ENCODE measurements at places on chromosomes 5 and 9.

- DNase-seq: no peak
These were observed 60.3 kb downstream of the S1PR3 start for GRCh38 chr9:89051421-89052025.

DNA sequence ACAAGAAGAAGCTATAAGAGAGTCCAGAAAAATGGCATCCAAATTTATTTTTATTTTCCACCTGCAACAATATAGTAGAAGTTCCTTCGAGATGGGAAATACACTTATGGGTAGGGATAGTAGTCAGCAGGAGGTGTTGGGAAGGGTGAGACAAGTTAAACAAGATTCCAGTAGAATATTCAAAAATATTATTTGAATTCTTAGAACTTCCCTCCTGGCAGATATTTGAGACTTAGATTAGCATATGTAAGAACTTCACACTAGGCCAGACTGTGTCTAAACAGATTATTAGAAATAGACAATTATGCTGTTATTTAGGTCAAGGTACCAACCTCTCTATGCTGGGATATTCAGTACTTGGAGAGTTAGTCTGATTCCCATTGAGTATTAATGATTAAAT lies 108.7 kb downstream of the PLK2 start:
- no peak for DNase-seq

DNA sequence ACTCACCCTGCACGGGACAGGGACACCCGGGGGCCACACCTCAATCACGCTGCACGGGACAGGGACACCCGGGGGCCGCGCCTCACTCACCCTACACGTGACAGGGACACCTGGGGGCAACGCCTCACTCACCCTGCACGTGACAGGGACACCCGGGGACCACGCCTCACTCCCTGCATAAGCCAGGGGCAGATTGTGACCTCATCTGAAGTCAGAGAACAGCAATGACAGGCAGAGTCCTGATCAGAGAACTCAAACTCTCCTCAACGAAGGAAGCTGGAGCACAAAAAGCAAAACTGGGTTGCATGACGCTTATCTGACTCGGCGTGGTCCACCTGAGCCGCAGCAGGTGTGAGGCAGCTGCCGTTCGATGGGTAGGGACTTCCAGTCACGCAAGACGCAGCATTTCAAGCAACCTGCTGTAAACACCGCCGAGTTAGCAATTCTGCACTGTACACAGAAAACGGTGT lies 3.2 kb downstream of the TERT start:
- no peak for DNase-seq

- DNase-seq: no peak
These were observed 100.5 kb downstream of the PSAT1 start for GRCh38 chr9:78397454-78397853.

GRCh38 chr5:86570427-86571083 lies 47.2 kb upstream of the COX7C start:
- DNase-seq: no peak

- DNase-seq: no peak
These were observed 473.6 kb downstream of the KCTD16 start for GRCh38 chr5:144644317-144644716.

DNA sequence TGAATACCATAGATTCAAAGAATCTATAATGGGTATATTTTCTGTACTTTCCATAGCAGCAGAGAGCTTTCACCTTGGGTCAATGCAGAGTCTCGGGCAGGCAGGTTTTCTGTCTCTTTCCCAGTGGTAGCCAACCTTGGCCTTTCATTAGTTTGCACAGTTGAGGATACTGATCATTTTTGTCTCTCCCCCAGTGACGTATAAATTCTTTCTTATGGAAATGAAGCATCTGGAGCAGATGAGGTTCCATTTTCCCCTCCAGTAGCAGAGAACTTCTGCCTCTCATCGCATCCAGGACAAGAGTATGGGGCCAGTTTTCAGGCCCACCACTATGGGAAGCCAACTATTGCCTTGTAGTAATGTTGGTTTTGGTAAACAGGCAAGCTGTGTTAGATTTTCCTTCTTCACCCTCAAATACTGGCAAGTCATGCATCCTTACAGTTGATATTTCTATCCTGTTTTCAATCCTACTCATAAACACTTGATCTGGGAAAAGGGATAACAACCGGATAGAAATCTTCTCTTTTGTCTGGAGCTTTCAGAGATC lies 845.2 kb upstream of the CDH18 start:
- DNase-seq: no peak

DNA sequence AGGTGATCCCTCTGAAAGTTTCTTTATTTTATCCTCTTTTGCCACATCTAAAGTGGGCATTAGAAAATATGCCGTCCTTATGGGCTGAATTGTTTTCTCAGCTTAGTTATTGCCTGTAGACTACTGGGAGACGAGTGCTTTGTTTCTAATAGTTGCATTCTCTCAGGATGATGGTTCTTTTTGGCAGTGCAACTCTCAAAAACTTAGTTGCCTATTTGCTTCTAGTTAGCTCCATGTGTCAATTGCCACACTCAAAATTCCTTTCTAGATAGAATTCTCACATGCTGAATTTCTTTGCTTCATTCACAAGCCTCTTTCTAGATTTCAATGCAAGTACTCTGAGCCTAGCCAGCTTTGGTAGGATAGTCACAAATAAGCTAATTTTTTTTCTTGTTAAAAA lies 155.5 kb downstream of the FGF10 start:
- no peak for DNase-seq

DNA sequence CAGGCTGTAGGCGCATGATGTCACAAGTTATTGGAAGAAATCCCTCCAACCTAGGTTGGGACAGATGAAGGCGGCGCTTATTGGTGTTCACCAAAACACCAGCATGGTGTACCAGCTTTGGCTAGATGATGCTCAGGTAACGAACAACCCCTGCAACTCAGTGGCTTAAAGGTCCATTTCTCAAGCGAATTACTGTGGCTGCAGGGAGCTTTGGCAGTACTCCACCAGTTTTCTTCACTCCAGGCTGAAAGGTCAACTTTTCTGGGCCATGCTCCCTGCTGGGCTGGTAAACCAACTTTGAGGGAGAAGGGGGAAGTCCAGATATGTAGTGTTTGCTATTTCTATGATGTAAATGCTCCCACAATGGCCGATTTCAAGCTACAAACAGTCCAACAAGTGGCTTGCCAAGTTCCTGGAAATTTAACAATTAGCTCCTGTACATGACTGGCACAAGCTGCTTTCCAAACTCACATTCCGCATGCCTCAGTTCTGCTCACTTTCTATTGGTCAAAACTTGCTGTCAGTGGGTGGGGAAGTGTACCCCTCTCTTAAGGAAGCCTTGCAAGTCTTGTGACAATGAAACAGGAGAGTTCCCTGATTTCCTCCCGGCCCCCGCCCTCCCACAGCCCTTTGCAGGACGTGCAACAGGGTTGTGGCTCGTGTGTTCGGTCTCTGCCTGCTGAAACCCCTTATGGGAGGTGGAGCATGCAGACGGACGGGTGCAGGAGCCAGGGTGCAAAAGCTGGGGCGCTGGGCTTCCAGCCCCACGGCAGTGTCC lies 588 bp upstream of the ZBED3 start:
- DNase-seq: no peak

GRCh38 chr9:110056062-110056461 lies 151.9 kb downstream of the C9orf152 start:
- DNase-seq: no peak

DNA sequence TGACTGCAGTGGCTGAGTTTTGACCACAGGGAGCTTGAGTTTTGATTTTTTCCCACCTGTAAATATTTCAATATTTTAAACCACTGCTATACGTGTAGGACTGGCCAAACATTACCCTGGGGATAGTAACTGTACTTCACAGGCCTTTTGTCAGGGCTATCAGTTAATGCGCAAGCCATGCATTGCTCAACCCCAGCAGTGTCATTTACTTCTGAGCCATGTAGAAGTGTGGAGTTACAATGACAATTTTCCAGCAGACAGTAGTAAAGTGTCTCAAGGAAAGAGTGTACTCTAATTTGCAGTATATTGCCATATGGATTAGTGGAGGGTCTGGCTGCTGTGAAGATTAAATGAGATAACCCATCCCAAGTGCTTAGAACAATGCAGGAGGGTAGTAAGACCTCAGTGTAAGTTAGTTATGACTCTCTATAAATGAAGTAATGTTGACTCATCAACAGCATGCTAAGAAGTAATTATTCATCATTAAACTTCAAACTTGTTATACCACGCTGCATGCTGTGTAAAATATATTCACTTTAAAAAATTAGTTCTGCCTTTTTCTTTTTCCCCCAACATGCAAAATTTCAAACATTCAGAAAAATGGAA lies 489.2 kb downstream of the KDM4C start:
- no peak for DNase-seq

DNA sequence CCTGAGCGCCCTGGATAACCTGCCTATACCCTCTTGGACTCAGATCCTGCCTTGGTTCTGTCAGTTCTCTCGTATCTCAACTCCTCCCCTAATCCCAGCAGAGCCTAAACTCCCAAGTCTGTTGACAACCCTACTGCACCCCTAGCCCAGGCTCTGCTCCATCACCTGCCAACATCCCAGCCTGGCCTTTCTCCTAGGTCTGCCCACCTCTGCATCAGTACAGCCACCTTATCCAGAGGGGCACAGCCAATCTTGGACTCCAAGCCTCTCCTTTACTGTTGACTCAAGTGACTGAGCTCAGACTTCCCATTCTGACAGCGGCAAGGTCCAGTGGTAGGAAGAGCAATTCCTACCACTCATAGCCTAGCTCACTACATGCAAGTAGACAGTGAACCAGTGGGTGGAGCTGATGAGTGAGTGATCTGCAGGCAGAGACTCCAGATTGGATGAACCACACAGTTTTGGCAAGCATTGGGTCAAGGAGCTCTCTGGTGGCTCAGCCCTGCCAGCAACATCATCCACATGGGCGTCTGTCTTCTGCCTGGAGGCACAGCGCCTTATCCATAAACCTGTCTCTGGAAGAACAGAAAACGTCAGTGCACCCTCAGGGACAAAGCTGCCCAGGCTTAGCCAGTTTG lies 26.5 kb downstream of the TRMO start:
- no peak for DNase-seq

DNA sequence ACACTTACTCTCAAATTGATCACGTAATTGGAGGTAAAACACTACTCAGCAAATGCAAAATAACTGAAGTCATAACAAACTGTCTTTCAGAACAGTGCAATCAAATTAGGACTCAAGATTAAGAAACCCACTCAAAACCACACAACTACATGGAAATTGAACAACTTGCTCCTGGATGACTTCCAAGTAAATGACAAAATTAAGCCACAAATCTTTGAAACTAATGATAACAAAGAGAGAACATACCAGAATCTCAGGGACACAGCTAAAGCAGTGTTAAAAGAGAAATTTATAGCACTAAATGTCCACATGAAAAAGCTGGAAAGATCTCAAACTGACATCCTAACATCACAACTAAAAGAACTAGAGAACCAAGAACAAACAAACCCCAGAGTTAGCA lies 540.5 kb upstream of the CDH18 start:
- no peak for DNase-seq

GRCh38 chr5:120504057-120504456 lies 40.0 kb downstream of the PRR16 start:
- no peak for DNase-seq

GRCh38 chr5:28415791-28416443 lies 1377.5 kb upstream of the CDH9 start:
- no peak for DNase-seq

DNA sequence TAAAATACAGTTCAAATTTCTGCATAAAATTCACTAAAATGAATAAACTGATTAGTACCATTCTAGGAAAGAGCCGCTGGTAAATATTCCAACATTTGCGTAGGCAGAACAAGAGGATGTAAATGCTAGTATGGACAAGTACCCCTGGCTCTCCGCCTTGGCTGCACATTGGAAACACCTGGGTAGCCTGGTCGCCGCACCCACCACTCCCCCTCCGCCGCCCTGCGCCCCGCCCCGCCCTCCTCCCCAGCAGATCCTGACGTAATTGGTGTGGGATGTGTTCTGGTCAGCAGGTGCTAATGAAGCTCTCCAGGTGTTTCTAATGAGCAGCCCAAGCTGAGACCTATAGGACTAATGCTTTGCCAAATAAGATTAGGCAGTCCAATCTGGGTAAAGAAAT lies 225.7 kb downstream of the FRMD3 start:
- no peak for DNase-seq

Data from activated T-helper 1 cell treated with anti-CD3 and anti-CD28 coated beads, Interleukin-2, amount 50 U/mL, for 16 hours (primary cell).